ENCODE measurements at places on chromosomes 2 and 18.

DNA sequence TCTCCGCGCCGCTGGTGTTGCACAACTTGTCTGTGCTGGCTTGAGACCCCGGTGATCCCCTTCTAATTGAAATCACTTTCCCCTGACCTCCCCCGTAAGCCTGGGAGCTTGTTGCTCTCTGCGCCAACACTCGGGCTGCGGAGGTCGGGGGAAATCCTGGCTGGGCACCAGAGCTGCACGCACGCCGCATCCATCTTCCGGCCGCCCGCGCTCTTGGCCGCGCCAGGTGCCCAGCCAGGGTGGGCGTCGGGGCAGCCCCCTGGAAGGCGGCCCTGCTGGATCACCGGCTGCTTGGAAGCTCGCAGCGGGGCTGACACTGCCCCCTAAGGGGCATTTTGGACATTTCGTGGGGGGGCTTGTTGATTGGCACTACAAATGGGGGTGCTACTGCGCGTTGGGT lies 280.3 kb upstream of the SKOR2 start:
- DNase-seq: no peak

GRCh38 chr2:79835911-79836310 lies 323.1 kb downstream of the CTNNA2 start:
- no peak for DNase-seq

DNA sequence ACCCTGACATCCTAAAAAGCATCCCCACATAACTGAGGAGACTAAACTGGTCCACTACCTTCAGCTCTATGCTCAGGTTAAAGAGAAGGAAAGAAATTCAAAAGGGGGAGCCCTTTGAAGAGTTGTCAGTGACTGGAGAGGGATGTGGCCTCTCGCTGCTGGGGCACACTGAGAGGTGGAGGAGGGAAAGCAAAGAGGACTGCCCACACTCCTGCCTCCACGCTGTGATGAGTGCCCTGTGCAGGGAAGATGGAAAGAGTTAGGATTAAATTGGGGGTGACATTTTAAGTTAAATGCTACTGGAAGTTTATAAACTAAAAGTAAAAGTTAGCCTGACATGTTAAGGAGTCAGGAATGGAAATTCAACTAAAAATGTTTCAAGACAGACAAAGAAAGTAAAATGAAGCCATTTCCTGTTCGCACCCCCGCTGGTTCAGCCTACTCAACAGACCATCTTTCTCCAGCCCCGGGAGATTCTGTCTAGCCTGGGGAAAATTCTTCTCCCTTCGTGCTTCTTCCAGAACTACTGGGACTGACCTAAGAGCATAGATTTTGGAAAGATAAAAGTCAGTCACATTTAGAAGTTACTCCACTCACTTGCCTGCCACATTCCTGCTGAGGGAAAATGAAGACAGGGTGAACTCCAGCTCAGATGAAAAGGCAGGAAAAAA lies 17.8 kb upstream of the INO80C start:
- DNase-seq: no peak

DNA sequence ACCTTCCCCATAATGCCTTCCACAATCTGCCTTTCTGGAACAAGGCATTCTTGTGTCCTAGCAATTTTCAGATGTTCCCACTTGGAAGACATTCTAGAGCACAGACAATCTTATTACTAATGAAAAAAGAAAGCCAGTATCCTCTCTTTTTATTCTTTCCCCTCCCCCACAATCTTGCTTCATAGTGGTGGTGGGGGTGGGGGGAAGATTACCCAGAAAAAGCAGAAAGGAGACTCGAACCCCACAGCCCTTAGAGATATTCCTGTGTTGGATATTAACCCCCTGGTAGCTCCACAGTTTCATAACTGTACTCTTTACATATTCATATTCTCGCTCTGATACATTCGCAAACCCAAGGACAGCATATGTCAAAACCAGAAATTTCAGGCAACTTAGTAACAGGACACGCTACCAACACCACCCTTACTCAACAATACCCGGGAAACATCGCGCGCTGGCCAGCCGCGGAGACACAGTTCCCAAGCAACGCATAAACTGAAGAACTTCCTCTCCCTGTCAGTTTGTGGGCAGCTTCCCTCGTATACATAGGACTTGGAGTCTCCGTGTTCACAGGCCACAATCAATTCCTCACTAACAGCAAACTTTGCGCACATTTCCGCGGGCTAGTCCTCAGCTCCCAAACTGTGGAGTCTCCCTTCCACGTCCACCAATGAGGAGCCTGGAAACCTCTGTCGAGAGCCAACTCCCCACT lies 793 bp downstream of the NR4A2 start:
- peak; percentile 83 for DNase-seq

DNA sequence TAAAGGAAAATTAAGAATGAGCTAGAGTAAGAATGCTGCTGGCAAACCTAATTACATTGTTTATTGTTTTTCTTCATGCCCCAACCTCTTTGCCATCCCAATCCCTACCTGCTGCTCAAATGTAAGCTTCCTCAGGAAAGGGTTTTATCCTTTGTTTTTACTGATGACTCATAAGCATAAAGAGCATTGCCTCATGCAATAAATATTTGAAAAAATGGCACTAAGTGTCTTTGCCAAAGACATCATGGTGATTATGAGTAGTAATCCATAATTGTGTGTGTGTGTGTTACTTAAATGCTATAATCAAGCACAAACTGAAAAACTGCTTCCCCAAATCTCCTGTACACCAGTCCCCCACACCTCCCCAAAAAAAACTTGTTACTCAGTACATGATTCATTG lies 53.4 kb downstream of the DNER start:
- DNase-seq: no peak

DNA sequence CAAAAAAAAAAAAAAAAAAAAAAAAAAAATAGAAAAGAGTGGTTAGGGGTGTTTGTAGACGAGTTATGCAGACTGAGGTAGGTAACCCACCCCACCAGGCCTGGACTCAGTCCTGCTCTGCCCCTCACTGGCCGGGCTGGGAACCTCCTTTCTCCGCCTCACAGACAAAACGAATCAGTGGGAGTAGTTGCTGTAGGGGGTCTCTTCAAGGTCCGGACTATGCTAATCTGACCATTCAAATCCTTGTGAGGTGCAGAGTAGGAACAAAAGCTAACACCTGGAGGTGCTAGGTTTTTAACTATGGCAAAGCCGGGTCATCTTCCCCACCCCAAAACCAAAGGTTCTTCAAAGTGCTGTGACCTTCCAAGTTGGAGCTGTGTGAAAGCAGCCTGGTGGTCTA lies 223.7 kb downstream of the SLC4A3 start:
- DNase-seq: no peak

- no peak for DNase-seq
Measured at GRCh38 chr18:65260030-65260429, 490.8 kb upstream of the CDH7 start.

DNA sequence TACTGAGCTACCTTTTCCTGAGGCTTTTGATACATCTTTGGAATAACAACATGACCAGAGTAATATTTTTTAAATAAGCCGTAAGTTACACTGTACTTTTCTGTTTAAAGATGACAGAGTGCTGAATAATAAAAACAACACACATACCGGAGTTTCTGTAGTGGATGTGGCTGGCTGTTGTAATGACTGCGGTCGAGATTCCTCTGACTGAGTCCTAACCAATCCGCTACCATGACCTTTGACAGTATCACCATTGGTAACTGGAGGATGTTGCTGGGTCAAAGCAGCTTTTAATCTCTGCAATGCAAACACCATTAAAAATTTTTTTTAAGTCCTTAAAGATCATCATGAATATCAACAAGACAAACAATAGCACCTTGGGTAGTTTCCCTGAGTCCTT lies 70.7 kb downstream of the ATF2 start:
- DNase-seq: peak; percentile 97

GRCh38 chr2:11410101-11410500 lies 55.9 kb downstream of the E2F6 start:
- DNase-seq: no peak

- DNase-seq: no peak
Measured at GRCh38 chr2:23124214-23124750, 260.7 kb upstream of the KLHL29 start.

- DNase-seq: no peak
Measured at GRCh38 chr18:2121224-2121623, 450.1 kb downstream of the METTL4 start.

GRCh38 chr2:217247476-217247875 lies 387.6 kb upstream of the TNP1 start:
- DNase-seq: no peak

GRCh38 chr2:230872968-230873660 lies 8.4 kb downstream of the ITM2C start:
- DNase-seq: no peak

DNA sequence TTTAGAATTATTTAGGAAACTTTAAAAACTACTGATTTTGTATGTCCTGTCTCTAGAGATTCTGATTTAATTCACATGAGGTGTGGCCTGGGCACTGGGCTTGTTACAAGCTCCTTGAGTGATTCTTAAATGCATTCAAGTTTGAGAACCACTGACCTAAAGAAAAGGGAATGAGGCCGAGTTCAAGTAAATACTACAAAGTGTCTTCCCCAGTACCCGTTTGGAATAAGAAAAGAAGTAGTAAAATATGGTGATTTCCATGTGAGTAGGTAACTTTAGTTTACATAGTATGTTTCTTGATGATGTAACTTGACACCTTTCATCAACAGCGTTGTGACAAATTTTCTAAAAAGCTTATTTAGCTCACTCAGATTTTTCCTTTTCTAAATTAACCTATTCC lies 1022.9 kb upstream of the NRXN1 start:
- DNase-seq: no peak

- DNase-seq: no peak
Measured at GRCh38 chr18:75378376-75379315, 48.9 kb downstream of the SMIM21 start.

GRCh38 chr18:27712066-27712465 lies 464.9 kb downstream of the CDH2 start:
- no peak for DNase-seq

GRCh38 chr2:85887566-85888019 lies 1.2 kb downstream of the ST3GAL5 start:
- no peak for DNase-seq

- DNase-seq: no peak
Measured at GRCh38 chr2:34070196-34070595, 471.1 kb upstream of the FAM98A start.

GRCh38 chr2:5942204-5942603 lies 250.0 kb downstream of the SOX11 start:
- DNase-seq: no peak

GRCh38 chr2:38584881-38585280 lies 17.8 kb downstream of the HNRNPLL start:
- no peak for DNase-seq

DNA sequence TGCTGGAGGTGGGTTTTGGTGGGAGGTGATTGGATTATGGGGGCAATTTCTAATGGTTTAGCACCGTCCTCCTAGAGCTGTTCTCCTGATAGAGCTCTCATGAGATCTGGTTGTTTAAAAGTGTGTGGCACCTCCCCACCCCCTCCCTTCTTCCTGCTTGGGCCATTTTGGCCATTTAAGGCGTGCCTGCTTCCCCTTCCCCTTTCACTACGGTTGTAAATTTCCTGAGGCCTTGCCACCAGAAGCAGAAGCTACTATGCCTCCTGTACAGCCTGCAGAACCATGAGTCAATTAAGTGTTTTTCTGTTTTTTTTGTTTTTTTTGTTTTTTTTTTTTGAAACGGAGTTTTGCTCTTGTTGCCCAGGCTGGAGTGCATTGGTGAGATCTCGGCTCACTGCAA lies 335.7 kb upstream of the HS6ST1 start:
- DNase-seq: no peak

DNA sequence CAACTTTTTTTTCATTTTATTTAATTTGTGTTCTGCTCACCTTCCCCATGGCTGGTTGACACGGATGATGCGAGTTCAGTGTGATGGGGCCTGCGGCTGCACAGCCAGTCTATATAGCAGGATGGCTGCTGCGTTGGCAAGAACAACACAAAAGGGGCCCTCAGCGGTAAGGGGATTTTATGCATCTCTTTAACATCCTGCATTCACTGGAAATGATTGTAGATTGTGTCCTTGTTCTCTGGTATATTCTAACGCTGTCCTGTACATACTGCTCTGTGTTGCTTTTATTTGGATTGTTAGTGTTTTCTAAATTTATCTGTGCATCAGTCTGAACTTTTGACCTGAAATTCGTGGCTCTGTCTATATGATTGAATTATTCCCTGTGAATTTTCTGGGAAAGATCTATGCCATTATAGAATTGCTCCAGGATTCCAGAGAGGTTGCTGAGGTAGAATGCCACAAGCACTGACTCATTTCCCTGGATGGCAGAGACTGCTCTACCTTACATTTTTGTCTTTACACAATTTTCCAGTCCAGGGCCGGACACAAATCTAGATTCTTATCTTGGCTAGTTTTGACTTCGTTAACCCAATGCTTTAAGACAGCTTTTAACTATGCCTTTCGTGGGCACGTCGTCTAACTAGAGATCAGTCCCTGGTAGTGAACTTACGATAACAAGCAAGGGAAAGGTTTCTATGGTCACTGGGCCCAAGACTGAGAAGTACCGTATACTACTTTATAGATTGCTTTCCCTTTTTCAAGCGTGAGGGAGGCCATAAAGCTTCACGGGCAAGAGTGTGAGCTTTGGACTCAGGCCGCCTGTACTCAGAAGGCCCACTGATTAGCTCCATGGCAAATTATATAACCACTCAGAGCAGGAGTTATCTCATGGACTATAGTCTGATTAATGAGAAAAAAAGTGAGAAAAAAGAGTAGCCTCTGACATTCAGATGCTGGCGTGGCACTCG lies at the start of gene CRYGC:
Gene CRYGC (minus strand): TSS at position 85 of the 968 bp plus-strand sequence. CDS start 36 bp downstream, at position 49.
- no peak for DNase-seq

DNA sequence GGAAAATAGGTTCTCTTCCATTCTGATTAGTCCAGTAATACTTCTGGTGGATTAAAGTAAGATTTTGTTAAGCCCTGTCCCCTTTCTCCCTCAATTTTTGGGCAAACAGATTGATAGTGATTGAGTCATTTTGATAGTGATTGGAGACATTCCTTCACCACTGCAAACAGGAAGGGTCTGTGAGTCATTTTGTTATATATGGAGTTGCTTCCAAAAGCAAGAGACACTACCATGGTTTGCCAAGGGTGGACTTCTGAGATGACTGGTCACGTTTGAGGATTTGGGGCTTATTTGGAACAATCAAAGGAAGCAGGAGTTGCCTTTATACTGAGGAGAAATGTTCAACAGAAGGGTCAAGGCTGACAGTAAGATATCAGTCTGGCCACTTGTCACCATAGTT lies 249.9 kb downstream of the PARD3B start:
- DNase-seq: peak; percentile 60

GRCh38 chr2:14932285-14932684 lies 299.8 kb downstream of the LRATD1 start:
- no peak for DNase-seq

DNA sequence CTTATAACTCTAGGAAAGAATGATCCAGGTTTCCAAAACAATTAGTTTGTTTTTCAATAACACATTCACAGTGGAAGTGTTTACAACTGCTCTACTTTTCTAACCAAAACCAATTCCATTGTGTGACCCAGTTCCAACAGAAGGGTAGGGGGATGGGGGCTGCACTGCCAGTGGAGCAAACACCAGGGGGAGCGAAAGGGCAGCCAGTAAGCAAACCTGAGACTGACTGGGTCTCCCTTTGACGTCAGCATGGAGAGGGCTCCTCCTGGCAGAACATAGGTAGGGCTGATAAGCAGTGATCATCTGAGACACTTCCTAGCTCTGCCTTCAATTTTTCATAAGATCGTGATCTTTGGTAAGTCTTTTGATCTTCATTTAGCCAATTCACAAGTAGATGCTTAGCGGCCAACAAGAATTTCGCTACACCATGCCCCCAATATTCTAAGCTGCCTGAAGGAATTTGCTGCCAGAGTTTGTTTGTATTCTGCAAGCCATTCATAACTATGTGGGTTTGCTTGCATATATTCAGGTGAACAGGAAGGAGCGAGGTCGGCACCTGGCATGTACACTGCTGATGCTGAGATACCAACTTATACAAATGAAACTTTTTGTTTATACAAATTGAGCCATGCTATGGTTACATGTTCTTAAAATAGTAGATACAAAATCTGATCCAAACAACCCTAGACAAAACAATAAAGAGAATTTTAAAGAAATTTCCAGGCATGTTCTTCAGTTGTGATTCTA lies 45.9 kb downstream of the ST6GAL2 start:
- DNase-seq: peak; percentile 20
